Ovary (tissue), 10 donors: ENCODE measurements at places on chromosomes 1 and 21. TPM values are rescaled to one million over a fixed set of nuclear protein-coding genes. Genes with fewer than 3 reads are reported as not detected.

Gene EXTL2
- total RNA-seq = 13.5 TPM

Gene TNFRSF4
- 0.66 TPM for total RNA-seq

Gene AVPR1B
- total RNA-seq = not detected

Gene GABRD
- total RNA-seq = not detected

GRCh38 chr1:243179720-243180119, 75.4 kb downstream of the CEP170 start:
- H3K4me1 ChIP-seq = no peaks in the 10 kb centered on the region
- H3K27me3 ChIP-seq = no peaks in the 10 kb centered on the region
- H3K4me3 ChIP-seq = no peak overlapping the region
- H3K27ac ChIP-seq = no peak overlapping the region

- H3K4me1 ChIP-seq = no peaks in the 10 kb centered on the region
- H3K27me3 ChIP-seq = no peaks in the 10 kb centered on the region
- no peaks in the 10 kb centered on the region for H3K36me3 ChIP-seq
These were observed 44.1 kb upstream of the BCL10 start for GRCh38 chr1:85320371-85321131.

Gene TNNI3K
- 2.3 TPM for total RNA-seq

DNA sequence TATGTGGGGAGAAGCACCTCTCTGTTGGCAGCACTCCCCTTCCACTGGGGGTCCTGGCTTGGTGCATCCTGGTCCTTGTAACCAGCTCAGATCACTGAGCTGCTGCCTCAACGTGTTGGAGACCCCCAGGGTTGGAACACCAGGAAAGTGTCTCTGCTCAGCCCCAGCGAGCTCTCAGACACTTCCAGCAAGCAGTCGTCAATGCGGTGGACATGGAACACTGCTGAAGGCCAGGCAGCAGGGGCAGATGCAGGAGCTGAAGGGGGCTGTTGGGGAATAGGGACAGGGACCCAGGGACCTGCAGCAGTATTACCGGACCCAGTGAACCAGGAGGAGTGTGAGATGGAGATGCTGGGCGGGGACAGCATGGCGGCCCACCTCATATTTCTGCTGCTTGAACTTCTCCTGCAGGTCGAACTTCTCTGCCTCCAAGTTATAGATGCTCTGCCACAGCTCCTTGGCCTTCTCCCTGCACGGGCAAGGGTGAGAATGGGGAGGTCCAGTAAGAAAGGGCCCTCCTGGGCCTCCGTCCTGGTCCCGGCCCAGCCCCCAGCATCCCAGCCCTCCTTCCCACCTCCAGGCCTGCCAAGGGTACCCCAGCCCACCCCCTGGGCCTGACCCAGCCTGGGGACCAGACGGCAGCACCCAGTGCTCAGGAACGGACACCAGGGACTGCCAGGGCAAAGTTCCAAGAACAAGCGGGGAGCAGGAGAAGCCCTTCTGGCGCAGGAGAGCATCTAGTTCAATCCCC, 16.4 kb downstream of the TNNT2 start:
- H3K27me3 ChIP-seq = no peaks in the 10 kb centered on the region
- H3K4me1 ChIP-seq = no peaks in the 10 kb centered on the region
- no peak overlapping the region for H3K4me3 ChIP-seq
- no peak overlapping the region for H3K27ac ChIP-seq
- DNase-seq = no peak

DNA sequence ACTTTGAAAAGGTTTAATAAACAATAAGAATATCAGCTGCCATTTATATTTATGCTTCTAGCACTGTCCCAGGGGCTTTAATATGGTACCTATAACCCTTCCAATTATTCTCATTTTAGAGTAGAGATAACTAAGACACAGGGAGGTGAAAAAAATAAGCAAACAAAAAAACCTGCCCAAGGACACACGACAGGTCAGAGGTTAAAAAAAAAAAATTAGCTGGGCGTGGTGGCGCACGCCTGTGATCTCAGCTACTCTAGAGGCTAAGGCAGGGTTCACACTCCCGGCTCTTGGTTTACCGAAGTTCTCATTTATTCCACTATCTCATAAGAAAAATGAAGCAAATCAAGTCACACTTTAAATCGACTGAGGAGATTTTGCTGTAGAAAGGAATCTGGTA, 34.7 kb upstream of the CNN3 start:
- H3K36me3 ChIP-seq = no peaks in the 10 kb centered on the region
- no peak for DNase-seq
- no peaks in the 10 kb centered on the region for H3K27me3 ChIP-seq
- no peak overlapping the region for H3K4me3 ChIP-seq
- peaks cover 5% of the 10 kb centered on the region for H3K4me1 ChIP-seq

Gene SYDE2
- total RNA-seq = 8.3 TPM
